Kidney (tissue), 22 donors: ENCODE measurements at places on chromosomes 3 and 15. TPM values are rescaled to one million over a fixed set of nuclear protein-coding genes. Genes with fewer than 3 reads are reported as not detected.

Gene ZBTB20
- 0.99 TPM for polyA plus RNA-seq

Gene FOXB1
- polyA plus RNA-seq = not detected

Gene PAQR5
- polyA plus RNA-seq = 32.7 TPM

Gene ROBO2
- 1.6 TPM for polyA plus RNA-seq

Gene CADM2
- polyA plus RNA-seq = 0.06 TPM

Gene RARRES1
- 10.3 TPM for polyA plus RNA-seq

Gene ISL2
- not detected for polyA plus RNA-seq

DNA sequence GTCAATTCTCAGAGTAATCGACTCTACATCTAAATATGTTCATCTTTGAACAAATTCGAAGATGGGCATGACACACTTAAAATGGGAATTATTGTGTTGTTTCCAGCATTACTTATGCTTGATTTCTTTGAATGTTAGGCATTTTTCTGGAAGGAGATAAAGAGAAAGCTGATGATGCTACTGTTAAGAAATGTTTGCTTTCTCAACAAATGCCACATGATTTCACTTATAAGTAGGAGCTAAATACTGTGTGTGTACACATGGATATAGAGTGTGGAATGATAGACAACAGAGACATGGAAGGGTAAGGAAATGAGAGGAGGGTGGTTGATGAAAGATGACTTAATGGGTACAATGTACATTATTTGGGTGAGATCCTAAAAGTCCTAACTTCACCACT, 400.9 kb downstream of the TBL1XR1 start:
- DNase-seq = no peak

GRCh38 chr15:51424780-51425179, 83.3 kb downstream of the GLDN start:
- DNase-seq = no peak

DNA sequence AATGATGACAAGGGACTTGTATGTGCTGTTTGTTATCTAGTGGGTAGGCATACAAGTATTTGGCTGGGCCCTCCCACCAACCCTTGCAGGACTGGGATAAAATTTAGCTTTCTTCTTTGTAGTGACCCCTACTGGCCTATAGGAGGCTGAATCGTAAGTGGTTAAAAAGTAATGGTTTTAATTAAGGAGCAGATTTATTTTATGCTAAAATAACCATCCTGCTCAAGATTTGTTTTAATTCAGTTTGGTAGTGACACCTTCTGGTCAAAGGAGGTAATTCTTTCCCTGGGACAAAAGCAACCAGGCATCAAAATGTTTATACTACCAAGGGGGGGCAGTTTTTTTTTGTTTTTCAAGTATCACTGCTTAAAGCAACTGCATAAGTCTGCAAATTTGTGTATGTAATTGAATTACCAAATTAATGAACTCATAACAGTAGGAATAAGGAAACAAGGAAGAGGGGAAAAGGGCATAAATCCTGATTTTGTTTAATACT, 70.7 kb downstream of the TOP2B start:
- peak; percentile 83 for DNase-seq

GRCh38 chr3:57164217-57164656, 916 bp downstream of the IL17RD start:
- DNase-seq = no peak

DNA sequence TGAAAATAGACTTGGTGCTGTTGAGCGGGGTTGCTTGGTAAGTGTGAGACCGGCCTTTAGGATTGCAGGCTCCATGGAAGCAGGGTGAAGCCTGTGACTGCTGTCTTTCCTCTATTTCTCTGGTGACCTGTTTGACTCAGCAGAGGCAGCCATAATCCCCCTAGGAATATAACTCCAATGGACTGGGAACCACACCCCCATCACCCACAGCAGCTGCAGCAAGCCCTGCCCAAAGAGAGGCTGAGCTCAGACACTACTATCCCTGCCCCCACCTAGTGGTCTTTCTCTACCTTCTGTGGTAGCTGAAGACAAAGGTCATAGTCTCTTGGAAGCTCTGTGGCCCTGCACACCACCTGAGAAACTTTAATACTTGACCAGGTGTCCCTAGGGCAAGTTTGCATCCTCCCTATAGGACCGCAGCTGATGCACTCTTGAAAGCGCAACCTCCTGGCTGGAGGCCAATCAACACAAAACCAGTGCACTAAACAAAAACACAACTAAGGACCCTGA, 133.6 kb upstream of the MRPL3 start:
- no peak for DNase-seq

DNA sequence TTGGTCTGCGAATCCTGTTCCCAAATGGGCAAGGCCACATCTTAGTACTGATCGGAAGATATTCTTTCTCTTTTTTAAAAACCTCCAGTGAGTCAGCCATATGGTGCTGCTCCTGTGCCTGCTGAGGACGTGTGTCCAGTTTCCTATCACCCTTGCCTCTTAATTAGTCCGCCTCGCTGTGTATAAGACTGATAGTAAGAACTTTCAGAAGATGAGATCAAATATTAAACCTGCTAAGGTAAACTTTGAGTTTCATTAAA, 612 bp downstream of the UBA5 start:
- no peak for DNase-seq

- DNase-seq = no peak
These were observed 27.8 kb upstream of the ITPKA start for GRCh38 chr15:41465822-41466421.

GRCh38 chr3:71358243-71358642, 225.3 kb downstream of the FOXP1 start:
- no peak for DNase-seq

DNA sequence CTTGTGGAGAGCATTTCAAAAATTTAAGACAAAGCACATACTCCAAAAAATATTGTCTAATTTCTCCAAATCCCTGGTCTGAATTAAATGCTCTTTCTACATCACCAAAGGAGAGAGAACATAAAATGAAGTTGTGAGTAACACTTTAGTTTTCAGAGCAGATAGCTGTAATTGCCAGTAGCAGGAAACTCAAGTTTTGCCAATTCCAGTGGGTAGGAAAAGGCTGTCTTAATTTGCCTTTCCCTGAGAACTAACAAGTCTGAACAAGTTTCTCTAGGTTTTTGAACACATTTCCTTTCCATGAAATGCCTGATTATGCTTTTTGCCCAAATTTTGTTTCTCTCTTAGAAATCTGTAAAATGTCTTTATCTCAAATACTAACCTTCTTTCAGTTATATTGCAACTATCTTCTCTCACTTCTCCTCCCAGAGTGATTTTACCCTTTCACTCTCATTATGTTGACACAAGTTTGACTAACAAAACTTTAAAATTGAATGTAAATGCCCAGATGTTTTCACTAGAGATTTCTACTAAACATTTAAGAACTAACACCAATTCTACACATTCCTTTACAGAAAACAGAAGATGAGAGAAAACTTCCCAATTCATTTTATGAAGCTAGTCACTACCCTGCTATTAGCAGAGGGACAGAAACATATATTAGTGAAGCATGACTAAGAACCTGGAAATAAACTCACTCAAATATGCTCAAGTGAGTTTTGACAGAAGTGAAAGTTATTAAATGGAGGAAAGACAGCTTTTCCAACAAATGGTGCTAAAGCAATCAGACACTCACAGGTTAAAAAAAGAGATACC, 38.4 kb downstream of the RFX7 start:
- no peak for DNase-seq

DNA sequence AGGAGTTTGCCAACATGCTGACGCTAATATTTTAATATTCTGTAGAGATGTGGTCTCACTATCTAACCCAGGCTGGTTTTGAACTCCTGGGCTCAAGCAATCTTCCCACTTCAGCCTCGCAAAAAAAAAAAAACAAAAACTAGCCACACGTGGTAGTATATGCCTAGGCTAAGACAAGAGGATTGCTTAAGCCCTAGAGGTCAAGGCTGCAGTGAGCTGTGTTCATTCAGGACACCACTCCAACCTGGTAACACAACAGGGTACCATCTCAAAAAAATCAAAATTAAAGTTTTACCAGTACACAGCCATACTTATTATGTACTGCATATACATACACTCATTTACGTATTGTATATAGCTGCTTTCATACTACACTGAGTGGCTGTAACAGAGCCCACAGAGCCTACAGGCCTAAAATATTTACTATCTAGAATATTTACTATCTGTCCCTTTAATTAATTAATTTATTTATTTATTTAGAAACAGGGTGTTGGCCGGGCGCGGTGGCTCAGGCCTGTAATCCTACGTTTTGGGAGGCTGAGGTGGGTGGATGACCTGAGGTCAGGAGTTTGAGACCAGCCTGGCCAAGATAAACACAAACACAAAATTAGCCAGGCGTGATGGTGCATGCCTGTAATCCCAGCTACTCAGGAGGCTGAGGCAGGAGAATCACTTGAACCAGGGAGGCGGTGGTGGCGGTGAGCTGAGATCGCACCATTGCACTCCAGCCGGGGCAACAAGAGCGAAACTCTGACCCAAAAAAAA, 23.2 kb downstream of the SMARCC1 start:
- no peak for DNase-seq

DNA sequence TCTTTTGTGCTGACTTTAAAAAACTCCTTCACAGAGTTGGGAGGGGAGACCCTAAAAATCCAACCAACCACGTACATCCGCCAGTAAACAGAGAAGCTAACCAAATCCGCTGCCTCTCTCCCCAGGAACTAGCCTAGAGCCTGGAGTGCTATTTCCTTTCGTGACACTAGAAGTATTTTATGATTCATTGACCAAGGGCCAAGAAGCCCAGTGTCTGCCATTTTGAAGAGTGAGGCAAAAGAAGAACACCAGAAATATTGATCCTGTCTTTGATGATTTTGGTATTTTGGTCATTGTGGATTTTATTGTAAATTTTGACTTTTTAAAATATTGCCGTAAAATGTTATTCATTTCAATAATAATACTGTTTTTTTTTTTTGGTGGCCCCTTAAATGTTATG, 10.5 kb upstream of the CTSH start:
- DNase-seq = no peak

GRCh38 chr15:68091743-68092142, 37.6 kb downstream of the PIAS1 start:
- DNase-seq = no peak

- no peak for DNase-seq
These were observed 581.1 kb downstream of the ZNF385D start for GRCh38 chr3:21169948-21170347.

- DNase-seq = peak; percentile 2
These were observed 176.4 kb upstream of the MDFIC2 start for GRCh38 chr3:70488816-70489215.

DNA sequence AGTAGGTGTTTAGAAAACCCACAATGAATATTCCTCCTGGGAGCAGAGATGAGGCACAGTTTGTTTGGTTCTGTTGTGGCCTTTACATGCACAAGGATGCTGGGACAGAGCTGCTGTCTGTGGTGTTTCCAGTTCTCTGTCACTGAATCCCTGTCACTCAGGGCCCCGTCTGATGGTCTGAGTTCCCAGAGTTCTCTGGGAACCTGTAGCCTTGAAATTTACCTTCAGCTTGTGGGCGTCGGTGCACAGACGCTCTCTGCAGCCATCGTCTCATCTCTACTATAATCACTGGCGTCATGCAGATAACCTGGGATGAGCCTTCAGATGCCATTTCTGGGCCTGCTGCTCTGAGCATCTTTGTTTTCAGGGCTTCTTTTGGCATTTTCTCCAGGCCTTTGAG, 81.9 kb downstream of the LRRK1 start:
- DNase-seq = peak; percentile 0

GRCh38 chr15:66387163-66388042, 691 bp downstream of the MAP2K1 start:
- peak; percentile 73 for DNase-seq

- DNase-seq = no peak
These were observed 31.7 kb upstream of the MFSD1 start for GRCh38 chr3:158769952-158770740.

GRCh38 chr15:25931851-25932250, 68.7 kb upstream of the ATP10A start:
- DNase-seq = no peak
